Head of caudate nucleus (tissue), 42 donors: ENCODE measurements at places on chromosomes 7 and 10.
A peak's percentile ranks its signal among the peaks of the same experiment; 100 is the strongest.

DNA sequence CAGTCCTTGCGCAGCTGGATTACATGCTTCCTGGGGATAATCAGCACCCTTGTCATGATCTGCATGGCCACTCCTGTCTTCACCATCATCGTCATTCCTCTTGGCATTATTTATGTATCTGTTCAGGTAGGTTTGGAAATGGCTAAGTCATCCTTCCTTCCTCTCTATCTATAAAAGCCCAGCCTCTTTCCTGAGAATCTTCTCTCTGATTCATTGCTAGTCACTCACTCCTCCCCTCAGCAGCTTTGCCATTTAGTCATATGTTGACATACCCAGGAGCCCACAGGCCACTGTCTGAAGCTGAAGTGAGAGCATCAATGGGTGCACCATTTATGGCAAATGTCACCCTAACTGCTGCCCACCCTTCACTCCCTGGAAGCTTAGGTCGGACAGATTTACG lies 52.0 kb downstream of the ABCC2 start:
- no peak for DNase-seq

- no peak for DNase-seq
Observed at GRCh38 chr10:10367264-10367663, 650.4 kb upstream of the CELF2 start.

GRCh38 chr10:30587522-30588031 lies 42.0 kb downstream of the LYZL2 start:
- DNase-seq = peak; percentile 32

GRCh38 chr7:67518580-67518979 lies 521.9 kb downstream of the TYW1 start:
- no peak for DNase-seq

GRCh38 chr10:1293636-1294435 lies 237.7 kb downstream of the WDR37 start:
- DNase-seq = peak; percentile 72

DNA sequence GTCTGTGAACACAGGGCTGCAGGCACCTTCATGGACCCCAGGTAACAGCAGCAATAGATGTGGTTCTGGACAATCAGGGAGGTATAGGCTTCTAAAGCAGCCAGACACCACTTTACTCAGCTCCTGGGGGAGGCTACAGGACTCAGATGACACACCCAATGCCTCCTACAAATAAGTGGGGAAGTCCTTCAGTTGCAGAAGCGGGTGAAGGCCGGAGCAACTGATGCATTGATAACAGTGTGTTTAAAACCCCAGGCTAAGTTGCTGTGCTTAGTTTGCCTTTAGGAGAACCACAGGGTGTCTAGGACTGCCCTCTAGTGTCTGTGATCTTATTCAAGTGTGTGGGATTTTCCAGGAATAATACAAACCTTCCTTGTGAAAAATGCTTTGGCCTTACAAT lies 5.9 kb upstream of the ITGA8 start:
- no peak for DNase-seq

DNA sequence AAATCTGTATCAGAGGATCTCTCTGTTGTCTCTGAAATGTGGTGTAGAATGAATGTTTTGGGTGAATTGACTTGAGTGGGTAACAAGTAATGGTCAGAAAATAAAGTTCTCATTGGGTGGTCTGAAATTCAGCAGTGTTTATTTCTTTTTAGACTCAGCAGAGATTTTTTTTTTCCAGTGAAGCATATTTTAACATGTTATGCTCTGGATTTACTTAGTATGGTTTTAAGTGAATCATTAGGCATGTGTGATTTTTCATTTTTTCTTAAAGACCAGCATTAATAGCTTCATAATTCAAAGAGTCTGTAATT lies 63.5 kb downstream of the REEP3 start:
- DNase-seq = no peak
